ENCODE measurements at places on chromosomes 7 and 10. TPM values are rescaled to one million over a fixed set of nuclear protein-coding genes. Genes with fewer than 3 reads are reported as not detected.

The PPP1R17 gene
- not detected for total RNA-seq

The TFR2 gene
- total RNA-seq: 4.8 TPM

The GRM3 gene
- total RNA-seq: not detected

The SHH gene
- not detected for total RNA-seq

The ARMC3 gene
- total RNA-seq: 14.4 TPM

The CRTAC1 gene
- total RNA-seq: not detected

The SUMF2 gene
- 305 TPM for total RNA-seq

The HOGA1 gene
- total RNA-seq: 3.4 TPM

The ACBD5 gene
- 17.2 TPM for total RNA-seq

The CNNM1 gene
- not detected for total RNA-seq

The H2BK1 gene
- total RNA-seq: not detected

The FXYD4 gene
- total RNA-seq: not detected

The FFAR4 gene
- 0.25 TPM for total RNA-seq

The FAM24B gene
- 14.8 TPM for total RNA-seq

The AGR2 gene
- total RNA-seq: 76.1 TPM

GRCh38 chr7:39592586-39592985 lies 26.4 kb downstream of the YAE1 start:
- DNase-seq: no peak

- DNase-seq: peak; percentile 91
Measured at GRCh38 chr10:72292223-72292691, 18.5 kb downstream of the DDIT4 start.

DNA sequence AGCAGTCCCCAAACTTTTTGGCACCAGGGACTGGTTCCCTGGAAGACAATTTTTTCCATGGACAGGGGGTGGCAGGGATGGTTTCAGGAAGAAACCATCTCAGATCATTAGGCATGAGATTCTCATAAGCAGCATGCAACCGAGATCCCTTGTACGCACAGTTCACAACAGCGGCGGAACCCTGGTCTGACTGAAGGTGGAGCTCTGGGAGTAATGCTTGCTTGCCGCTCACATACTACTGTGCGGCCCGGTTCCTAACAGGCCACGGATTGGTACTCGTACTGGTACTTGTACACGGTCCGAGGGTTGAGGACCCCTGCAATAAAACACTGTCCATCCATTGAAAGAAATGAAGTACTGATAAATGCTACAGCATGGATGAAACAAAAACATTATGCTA lies 32.8 kb downstream of the MKRN1 start:
- DNase-seq: no peak

DNA sequence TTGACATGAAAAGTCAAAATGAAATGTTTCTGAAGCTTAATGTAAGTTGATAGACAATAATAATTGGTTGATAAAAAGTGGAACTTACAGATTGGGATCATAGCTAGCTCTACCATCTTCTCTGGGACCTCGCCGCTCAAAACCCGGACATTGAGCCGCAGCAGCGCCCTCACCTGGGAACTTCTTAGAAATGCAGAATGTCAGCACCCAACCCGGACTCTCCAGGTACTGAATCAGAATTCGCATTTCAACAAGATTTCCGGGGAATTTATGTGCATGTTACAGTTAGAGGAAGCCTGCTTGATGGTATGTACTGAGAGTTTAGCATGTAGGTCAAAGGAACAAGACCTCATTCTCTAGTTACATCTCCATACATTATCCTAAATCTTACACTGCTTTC lies 36.7 kb upstream of the ABLIM1 start:
- DNase-seq: no peak

GRCh38 chr10:93081834-93082233 lies 8.1 kb downstream of the CYP26A1 start:
- DNase-seq: no peak

DNA sequence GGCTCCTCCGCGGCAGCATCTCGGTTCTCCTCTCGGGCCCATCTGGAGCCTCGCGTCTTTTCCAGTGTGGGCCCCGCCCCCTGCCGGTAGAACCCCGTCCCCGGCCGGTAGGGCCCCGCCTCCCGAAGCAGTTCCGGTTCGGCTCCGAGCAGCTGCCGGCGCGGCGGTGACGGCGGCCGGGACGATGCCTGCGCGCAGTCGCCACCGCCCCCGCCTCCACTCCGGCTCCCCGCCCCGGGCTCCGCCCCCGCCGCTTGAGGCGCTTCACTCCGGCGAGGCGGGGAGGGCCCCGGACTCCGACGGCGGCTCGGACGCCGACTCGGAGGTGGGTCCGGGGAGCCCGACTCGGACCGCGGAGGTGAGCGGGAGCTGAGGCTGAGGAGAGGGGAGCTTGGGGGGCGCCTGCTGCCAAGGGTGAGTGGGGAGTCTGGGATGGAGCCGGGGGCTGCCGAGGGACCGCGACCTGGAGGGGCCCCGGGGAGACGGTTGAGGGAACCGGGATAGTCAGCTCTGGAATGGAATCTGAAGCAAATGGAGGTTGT lies at the start of gene SAMD8:
Gene SAMD8, plus strand, starts transcription at position 292 of the 542 bp plus-strand sequence. CDS start 38,873 bp downstream, outside the sequence.
- peak; percentile 99 for DNase-seq

- no peak for DNase-seq
Measured at GRCh38 chr7:74053589-74054186, 25.7 kb downstream of the ELN start.

DNA sequence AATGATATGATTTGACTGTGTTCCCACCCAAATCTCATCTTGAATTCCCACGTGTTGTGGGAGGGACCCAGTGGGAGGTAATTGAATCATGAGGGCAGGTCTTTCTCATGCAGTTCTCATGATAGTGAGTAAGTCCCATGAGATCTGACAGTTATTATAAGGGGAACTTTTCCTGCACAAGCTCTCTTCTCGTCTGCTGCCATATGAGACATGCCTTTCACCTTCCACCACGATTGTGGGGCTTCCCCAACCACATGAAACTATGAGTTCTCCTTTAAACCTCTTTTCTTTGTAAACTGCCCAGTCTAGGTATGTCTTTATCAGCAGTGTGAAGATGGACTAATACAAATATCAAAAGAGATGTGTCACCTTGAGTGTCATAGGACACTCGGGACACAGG lies 502.7 kb upstream of the PODXL start:
- DNase-seq: no peak

DNA sequence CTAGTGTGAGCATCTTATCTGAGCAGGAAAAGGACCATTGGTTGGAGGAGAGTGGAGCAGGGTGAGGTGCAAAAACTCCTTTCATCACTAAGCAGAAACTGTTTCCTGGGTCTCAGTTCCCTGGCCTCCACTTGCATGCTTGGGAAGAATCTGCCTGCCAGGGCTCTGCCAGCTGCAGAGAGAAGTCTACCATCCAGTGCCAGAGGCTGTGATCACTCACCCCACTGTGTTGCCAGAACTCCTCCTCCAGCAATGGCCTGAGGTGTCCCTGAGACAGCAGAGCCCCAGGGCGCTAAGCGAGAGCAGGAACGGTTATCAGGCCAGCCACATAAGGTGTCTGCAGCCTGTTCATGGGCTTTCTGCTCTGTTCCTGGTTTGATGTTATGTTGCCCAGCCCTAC lies 991.4 kb downstream of the CCSER2 start:
- no peak for DNase-seq

DNA sequence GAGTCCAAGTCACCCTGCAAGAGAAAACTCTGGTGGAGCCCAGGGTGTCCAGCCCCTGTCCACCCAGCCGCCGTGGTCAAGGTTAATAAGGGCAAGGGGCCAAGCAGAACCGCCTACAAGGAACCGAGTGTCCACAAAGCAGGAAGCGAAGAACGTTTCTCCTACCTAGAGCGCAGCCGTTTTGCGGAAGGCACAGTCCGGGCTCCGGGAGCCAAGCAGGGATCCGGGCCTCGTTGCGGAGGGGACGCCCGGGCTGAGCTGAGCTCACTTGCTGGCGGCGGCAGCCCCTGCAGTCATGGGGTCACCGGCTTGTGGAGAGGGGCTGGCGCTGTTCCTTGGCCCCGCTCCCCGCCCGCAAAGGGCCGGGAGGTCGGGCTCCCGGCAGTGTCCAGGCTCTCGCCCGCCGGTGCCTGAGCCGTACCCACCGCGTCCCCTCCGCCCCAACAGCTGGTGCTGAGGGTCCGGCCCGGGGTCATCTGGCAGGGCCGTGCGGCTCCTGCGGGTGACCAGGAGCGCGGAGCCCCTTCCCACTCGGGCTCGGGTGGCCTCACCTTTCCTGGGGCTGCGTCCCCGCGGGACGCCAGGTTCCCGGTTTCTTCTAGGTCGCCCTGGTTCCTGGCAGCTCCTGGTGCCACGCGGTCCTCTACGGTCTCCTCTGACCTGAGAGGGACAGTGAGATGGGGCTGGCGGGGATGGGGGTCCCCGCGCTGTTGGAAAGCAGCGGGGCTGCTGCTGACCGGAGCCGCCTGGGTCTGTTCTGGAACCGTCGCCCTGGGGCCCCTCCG lies 14.0 kb upstream of the ZNF273 start:
- DNase-seq: peak; percentile 7

- DNase-seq: no peak
Measured at GRCh38 chr7:601036-601594, 81.5 kb upstream of the PDGFA start.

- DNase-seq: no peak
Measured at GRCh38 chr10:45063591-45064231, 63.0 kb downstream of the ZNF22 start.

GRCh38 chr7:142356166-142356565 lies 98.3 kb upstream of the PRSS58 start:
- no peak for DNase-seq

GRCh38 chr7:70042533-70042932 lies 444.3 kb downstream of the AUTS2 start:
- no peak for DNase-seq

DNA sequence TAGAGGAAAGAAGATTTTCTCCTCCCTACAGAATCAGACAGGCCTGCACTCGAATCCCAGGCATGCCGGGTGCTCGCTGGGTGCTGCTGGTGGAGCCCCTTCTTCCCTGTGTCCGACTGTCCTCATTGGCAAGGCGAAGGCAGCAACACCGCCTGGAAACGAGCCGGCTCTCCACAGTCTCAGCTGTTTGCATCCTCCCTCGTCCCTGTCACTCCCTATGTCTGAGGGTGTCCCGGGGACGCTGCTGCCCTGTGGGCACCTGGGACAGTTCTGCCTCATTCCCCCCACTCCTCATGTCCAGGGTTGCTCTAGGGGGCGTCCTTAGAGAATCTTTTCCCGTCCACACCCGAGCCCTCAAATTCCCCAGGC lies 31.6 kb upstream of the TMEM72 start:
- DNase-seq: no peak

DNA sequence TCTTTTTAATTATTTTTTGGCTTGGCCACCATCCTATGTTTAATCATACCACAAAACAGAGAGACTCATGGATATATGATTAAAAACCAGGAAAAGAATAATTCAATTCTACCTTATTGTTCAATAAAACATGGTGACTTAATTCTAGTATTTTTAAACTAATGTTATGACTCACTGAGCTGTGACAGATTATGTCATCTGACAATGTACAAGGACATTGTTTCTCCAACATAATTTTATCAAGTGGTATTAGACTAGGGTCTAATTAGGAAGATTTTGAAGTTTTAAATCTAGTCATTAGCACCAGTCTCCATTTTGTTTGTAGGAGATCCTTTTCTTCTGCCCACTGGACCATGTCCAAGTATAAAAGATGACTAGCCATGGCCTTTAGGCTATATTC lies 199.3 kb upstream of the MDFIC start:
- no peak for DNase-seq

GRCh38 chr10:61486251-61486650 lies 33.1 kb upstream of the TMEM26 start:
- no peak for DNase-seq

GRCh38 chr10:33441561-33441960 lies 107.1 kb upstream of the NRP1 start:
- no peak for DNase-seq

DNA sequence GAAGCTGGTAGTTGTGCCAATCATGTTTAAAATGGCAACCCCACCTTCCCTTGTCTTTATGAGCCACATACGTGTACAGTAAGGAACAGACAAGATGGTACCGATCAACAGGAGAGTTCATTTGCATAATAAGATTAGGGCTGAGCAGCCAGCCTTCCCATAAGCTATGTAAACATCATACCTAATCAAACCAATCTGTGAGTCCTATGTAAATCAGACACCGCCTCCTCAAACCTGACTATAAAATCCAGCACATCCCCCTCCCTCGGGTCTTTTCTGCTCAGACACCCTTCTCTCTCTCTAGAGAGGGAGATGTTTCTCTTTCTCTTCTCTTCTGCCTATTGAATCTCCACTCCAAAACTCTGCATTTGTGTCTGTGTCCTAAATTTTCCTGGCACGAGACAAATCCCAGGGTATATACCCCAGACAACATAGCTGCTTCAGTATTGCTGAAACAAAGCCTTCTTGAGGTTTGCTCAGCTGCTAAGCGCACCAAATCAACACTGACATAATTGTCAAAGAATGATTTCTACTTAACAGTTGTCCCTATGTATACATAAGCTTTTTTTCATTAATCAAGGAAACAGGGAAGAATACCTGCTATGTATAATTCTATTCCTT lies 279.2 kb downstream of the THSD7A start:
- DNase-seq: no peak

DNA sequence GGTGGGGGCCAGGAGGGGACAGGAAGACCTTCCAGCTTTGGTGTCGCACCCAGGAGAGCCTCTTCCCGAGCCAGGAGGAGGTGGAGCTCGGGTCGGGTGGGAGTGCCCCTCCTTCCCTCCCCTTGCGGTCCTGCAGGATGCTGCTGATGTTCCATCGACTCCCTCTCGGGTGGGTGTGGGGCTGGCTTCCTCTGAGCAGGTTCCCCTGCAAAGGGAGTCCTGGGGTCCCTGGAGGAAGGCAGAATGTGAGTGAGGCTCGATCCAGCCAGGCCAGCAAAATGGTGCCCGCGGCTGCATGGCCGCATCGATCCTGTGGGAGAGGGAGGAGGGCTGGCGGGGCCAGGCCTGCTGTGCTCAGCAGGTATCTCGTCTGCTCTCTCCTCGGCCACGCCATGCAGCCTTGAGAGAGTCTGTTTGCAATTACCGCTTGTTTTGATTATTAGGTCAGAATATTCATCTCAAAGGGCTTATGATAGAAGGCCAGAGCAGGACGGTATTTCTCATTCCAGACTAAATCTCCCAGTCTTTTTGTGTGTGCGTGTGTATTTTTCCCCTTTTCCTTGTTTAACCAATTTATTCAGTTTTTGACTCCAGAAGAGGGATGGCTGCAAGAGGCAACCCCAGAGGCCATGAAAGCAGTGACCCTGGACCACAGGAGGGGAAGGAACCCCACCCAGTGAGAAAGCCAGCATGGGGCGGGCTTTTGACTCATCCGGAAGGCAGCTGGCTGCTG lies 137.3 kb upstream of the ZMIZ1 start:
- peak; percentile 79 for DNase-seq

Data from PC-9 (cell line).